Ammon's horn (tissue), 1 donor: ENCODE measurements at places on chromosomes 13 and 19.

DNA sequence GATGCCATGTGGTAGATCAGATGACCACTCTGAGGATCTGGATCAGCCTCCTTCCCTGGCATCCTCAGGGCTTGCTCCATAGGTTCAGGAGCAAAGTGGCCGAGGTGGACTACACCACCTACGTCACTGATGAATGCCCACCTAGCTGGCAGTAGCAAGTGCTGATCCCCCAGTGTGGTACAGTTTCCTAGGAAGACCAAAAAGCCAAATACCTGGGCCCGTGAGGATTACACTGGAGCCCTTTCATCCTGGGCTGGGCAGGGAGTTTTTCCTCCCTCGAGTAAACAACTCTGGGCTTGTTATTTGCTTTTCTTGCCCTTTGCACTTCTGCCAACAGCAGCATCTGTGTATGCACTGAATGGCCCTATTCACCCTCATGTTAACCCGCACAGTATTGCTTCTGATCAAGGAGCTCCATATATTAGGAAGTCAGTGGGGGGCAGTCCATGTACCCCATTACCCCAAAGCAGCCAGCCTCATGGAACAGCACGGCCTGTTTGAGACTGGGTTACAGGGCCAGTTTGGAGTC is 3.3 kb upstream of the MYADM start:
- DNase-seq: peak; percentile 86

DNA sequence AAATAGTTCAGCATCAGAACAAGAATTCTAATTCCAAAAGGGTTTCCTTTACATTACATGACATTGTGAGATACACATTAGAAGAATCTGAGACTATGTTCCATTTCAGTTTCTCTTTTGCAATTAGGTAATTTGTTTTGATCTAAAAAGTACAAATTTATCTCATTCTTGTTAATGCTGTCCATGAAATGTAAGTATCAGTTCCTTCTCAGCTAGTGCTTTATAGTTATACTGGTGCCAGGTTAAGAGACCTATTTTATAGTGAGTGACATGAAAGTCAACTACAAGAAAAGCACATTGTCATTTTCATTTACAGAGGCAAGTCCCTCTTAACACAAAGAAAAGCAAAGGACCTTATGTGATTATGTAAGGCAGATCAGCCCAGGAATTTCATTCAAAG is 43.9 kb downstream of the RCBTB2 start:
- DNase-seq: no peak

GRCh38 chr13:89786531-89786930 is 1561.0 kb upstream of the MIR17HG start:
- no peak for DNase-seq

GRCh38 chr19:41821003-41821735 is 23.3 kb downstream of the LYPD4 start:
- DNase-seq: peak; percentile 47

DNA sequence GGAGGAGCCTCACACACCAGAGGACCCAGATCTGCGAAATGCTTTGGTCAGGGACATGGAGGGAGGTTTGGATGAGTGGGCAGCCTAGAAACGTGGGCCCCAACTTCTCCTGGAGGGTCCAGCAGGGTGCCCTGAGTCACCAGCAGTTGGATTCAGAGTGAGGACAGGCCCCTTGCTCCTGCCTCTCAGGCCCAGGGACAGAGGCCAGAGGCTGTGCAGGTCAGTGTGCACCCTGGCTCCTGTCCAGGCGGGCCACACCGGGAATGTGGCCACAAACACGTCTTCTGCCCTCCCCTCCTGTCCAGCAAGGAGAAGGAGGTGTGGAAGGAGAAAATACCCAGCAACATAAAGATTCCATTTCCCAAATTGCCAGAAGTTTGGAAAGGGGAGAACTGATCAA is 19.4 kb downstream of the IRS2 start:
- no peak for DNase-seq

- DNase-seq: no peak
Measured at GRCh38 chr19:50897191-50897607, 14.0 kb downstream of the KLK4 start.

- no peak for DNase-seq
Measured at GRCh38 chr13:59710996-59711701, 452.6 kb downstream of the DIAPH3 start.

GRCh38 chr13:85985797-85986196 is 186.6 kb upstream of the SLITRK6 start:
- DNase-seq: peak; percentile 2

GRCh38 chr13:31946091-31946770 is 85.3 kb upstream of the FRY start:
- DNase-seq: no peak

DNA sequence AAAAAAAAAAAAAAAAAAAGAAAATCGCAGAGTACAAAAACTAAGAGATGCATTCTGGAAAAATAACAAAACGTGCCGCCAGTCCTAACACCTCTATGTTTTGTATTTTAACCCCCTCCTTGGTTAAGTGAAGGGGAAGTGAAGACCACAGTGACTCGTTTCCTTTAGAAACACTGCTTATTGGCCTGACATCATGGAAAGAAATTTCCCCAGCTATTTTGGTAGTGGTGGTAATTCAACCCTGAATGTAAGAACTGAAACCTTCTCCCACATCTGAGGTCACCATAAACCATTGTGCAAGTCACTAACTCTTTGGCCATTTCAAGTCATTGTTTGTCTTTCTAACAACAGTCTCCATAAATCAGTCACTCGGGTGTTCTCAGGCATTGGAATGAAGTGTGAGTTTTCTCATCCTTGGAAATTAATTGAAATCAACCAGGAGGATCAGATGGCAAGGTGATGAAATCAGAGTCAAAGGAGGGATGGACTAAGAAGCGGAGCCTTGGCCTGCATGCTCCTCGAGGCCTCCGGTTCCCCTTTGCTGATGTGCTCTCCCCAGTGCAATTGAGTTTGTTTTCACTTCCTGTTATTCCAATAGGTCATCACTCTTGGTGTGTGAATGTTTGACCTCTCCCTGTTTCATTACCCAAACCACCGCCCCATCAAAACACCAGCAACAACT is 443.9 kb downstream of the FGF9 start:
- DNase-seq: peak; percentile 34

GRCh38 chr13:47146136-47146535 is 249.3 kb upstream of the HTR2A start:
- no peak for DNase-seq

- no peak for DNase-seq
Measured at GRCh38 chr13:50676602-50677001, 166.9 kb downstream of the DLEU7 start.

DNA sequence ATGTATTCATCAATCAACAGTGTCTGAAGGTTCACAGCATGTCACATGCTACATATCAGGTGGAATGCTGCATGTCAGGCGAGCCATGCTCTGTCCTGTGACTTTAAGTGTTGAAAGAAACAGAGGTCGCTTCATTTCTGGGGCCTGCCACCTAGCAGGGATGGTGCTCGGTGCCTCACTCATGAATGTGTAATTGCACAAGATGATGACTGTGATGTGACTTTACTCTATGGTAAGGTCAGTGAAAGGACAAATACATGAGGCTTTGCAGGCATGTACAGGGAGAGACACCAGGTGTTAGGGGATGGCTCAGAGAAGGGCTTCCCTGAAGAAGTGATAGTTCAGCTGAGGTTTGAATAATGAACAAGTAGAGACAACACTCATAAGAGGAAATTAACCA is 66.7 kb downstream of the FRY start:
- DNase-seq: no peak

- no peak for DNase-seq
Measured at GRCh38 chr13:36548129-36548528, 115.8 kb downstream of the CCNA1 start.

DNA sequence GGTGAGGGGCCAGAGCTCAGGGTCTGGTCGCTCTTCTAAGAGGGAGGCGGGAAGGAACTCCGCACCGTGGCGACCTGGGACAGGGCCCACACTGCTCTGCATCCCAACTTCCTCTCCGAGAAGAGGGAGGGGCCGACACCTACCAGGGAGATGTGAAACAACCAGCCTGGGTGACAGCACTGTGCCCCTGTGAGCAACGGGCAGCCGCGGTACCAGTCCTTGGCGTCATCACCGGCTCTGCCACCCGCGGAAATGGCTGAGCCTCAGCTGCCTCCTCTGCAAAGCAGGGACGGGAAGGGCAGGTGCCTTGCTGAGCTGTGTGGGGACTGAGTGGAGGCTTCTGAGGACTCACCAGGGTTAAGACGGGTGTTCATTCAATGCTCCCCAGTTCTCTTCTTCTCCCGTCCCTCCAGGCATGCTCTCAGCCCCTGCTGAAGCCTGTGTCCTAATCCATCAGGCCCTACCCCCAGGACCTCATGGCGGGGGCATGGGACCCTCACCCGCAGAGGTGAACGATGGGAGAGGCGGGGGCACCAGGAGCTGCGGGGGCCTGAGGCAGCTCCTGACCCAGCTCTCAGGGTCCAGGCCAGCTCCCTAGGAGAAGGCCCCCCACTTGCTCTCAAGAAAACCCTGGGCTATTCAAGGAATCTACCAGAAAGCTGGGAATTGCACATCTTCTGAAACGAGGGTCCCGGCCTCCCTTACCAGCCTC is 9.3 kb downstream of the ZNF787 start:
- DNase-seq: peak; percentile 70
